Muscle of arm (tissue), 14 donors: ENCODE measurements at places on chromosomes 16 and 17.

GRCh38 chr16:54253118-54253517, 33.5 kb downstream of the IRX3 start:
- no peak for DNase-seq

- DNase-seq = no peak
Observed at GRCh38 chr16:69410219-69410990, 14.0 kb upstream of the CYB5B start.

DNA sequence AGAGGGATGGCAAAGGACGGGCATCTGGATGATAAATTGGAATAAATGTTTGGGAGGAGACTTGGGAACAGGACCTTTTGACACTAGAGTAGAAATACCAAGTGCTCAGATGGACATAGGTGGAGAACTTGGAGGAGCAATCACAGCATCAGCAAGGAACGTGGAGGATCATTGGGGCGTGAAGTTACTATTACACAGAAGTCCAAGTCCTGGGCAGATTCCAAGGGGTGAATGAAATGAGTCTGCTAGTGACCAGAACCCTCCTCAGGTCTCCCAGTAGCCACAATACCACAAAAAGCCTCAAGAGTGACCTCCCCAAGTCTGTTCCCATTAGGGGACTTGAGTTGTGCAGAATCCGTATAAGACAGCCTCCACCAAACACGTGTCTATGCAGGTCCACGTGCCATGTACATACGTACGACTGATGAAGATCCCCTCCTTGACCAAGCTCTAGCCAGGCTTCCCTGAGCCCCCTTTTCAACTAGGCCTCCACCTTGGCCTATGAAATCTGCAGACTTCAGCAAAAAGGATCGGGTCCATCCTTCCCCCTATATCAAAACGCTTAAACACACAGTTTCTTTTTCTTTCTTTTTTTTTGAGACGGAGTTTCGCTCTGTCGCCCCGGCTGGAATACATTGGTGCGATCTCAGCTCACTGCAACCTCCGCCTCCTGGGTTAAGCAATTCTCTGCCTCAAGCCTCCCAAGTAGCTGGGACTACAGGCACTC, 2.2 kb downstream of the C17orf67 start:
- DNase-seq = no peak

GRCh38 chr16:68468842-68469241, 20.5 kb upstream of the SMPD3 start:
- no peak for DNase-seq

DNA sequence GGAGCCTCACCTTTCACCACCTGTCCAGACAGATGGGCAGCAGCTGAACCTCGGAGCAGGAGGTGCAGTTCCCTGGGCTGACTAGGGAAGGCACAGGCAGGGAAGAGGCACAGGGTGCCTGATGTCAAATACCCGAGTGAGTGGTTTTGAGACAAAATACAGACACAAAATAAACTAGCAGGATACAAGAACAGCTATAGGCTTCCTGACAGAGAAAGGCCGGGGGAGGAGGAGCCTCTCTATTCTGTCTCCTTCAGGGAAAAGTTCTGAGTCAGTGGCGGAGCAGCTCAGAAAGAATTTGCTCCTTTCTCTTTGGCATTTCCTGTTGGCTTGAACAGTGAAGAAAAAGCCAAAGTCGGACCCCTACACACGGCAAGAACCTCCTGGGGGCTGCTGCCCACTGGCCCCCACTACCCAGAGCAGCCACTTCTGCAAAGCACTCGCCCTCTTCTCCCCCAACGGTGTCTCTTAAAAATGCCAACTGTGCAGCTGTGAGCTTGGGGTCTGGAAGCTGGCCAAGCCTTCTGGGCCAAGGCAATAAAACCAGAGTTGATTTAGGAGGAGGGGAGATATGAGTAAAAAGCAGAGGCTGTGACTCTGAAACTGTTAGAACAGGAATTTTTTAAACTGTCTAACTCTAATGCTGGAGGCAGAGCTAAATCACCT, 14.4 kb upstream of the FAAP100 start:
- DNase-seq = peak; percentile 85

DNA sequence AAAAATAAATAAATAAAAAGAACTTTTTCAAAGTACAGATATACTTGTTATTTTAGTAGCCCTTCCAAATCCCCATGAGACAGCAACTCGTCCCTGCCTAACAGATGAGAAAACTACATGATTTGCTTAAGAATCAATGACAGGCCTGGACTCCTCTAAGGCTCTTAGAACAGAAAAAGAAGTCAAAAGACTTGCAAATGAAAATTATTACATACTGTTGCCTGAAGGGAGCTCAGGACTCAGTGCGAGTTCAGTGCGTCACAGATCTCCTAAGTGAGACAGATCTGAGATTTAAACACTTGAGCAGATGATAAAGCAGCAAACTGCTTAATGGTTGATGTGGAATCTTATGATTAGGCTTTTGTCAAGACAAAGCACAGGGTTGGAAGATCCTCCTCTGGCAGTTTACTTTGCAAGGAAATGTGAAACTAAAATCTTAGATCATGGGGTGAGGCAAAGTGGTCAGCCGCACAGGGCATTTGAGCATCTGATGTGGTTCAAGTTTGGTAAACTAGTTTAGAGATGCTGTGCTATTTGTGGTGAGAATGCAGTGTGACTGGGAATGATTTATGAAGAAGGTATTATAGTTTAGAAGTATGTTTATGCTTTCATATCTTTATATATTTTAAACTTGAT, 138.1 kb downstream of the TRIM37 start:
- DNase-seq = no peak

- no peak for DNase-seq
Observed at GRCh38 chr17:15468126-15468525, 705 bp upstream of the CDRT4 start.
